ENCODE measurements at places on chromosomes 7 and 10.

- DNase-seq: no peak
Observed at GRCh38 chr7:2012044-2012900, 220.5 kb downstream of the MAD1L1 start.

- DNase-seq: no peak
Observed at GRCh38 chr7:142240546-142240945, 17.3 kb downstream of the PRSS58 start.

- peak; percentile 49 for DNase-seq
Observed at GRCh38 chr10:95121904-95122303, 52.6 kb upstream of the CYP2C8 start.

- DNase-seq: no peak
Observed at GRCh38 chr7:148695953-148696352, 2.8 kb upstream of the CUL1 start.

- DNase-seq: no peak
Observed at GRCh38 chr7:134599371-134599770, 47.3 kb upstream of the BPGM start.

Measured in NCI-H2029 (cell line).